ENCODE measurements at places on chromosomes 1 and 21.
A peak's percentile ranks its signal among the peaks of the same experiment; 100 is the strongest.

GRCh38 chr1:143665606-143666005 lies 306.2 kb downstream of the FAM72C start:
- no peak for DNase-seq

DNA sequence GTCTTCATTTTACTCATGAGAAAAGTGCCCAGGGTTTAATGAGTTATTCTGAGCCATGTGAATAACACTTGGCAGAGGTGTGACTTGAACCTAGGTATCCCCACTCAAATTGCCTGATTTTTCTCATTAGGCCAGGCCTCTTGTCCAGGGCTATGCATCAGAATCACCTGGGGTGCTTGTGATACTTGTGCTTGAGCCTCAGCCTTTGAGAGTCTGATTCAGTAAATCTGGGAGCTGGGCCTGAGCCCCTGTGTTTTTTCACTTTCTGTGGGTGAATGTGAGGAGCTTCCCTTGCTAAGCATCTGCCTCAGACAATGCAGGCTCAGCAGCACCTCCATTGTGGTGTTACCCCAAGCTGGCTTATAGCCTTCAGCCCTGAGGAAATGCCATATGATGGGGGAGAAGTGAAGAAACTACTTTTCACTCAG lies 127.1 kb downstream of the S1PR1 start:
- no peak for DNase-seq

DNA sequence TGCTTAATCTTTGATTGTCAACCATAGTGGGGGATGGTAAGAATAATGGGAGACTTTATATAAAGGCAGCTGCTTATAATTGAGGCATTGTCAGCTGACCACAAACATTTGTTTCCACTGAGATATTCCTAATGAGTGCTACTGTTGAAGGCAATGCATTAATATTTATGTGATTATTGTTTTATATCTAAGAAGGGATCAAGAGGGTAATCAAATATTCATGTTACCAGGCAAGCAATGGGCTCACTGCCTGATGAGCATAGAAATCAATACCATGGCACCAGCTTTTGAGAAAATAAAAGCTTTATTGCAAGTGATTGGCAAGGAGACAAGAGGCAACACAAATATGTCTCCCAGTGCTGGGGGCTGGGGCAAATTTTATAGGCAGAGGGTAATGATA lies 706.7 kb upstream of the ADAMTS5 start:
- no peak for DNase-seq

DNA sequence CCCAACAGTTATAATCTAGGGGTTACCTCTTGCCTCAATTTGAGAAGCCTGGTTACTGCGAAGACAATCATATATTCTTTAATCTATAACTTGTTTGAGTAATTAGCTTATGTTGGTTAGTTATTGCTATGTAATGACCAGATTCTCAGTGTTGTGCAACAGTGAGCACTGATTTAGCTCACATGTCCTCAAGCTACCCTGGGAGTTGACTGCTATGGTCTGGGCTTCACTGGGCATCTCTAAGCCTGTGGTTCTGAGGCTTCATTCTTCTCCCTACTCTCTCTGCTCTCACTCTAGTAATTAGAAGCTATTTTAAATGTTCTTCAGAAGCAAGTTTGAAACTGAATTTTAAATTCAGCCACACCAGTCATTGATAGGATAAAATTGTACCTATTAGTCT lies 371.8 kb downstream of the PBX1 start:
- DNase-seq, result no peak

- DNase-seq, result no peak
Measured at GRCh38 chr1:164320790-164321731, 237.9 kb upstream of the PBX1 start.

GRCh38 chr1:97396463-97396862 lies 524.4 kb downstream of the DPYD start:
- DNase-seq, result no peak

GRCh38 chr1:12315146-12315545 lies 85.3 kb downstream of the VPS13D start:
- no peak for DNase-seq

GRCh38 chr1:33182401-33182841 lies 578 bp upstream of the TRIM62 start:
- DNase-seq, result peak; percentile 72

DNA sequence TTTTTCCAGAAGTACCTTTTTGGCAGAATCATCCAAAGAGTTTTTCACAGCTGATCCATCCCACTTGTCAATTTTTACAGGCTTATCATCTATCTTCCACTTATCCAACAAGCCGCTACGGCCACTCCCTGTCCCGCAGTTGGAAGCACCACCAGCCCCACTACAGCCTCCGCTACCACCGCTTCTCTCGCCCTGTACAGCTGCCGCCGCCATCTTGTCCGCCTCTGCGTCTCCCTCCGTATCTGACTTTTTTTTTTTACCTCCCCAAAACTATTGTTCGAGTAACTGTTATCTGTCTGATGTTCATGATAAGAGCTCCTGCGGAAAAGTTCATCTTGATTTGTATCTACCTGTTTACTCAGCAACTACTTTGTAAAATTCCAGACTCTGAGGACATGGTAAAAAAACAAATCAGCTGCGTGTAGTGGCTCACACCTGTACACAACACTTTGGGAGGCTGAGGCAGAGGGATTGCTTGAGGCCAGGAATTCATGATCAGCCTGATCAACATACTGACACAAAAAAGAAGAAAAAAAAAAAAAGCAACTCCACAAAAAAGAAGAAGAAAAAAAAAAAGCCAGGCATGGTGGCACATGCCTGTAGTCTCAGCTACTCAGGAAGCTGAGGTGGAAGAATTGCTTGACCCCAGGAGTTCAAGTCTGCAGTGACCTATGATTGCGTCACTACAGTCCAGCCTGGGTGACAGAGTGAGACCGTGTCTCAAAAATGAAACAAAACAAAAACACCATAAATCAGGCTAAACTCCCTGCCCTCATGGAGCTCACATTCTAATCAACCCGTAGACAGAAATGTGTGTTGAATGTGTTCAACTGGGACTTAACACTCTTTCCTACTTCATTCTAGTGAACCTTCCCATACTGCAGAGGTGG lies 8.0 kb upstream of the EYA3 start:
- no peak for DNase-seq
